ENCODE measurements at places on chromosomes 16 and 17. TPM values are rescaled to one million over a fixed set of nuclear protein-coding genes. Genes with fewer than 3 reads are reported as not detected.

HS3ST4 gene
- total RNA-seq, result not detected

UTS2R gene
- total RNA-seq, result 0.18 TPM

C16orf96 gene
- not detected for total RNA-seq

KIAA0513 gene
- 13.6 TPM for total RNA-seq

DHRS7B gene
- total RNA-seq, result 19.4 TPM

KRT13 gene
- total RNA-seq, result not detected

ZNF287 gene
- total RNA-seq, result 7.9 TPM

NPIPB9 gene
- 4.0 TPM for total RNA-seq

AIPL1 gene
- not detected for total RNA-seq

CEMP1 gene
- not detected for total RNA-seq

ARHGDIG gene
- 0.82 TPM for total RNA-seq

TNFRSF17 gene
- total RNA-seq, result not detected

LITAFD gene
- total RNA-seq, result not detected

TBC1D28 gene
- total RNA-seq, result not detected

CA7 gene
- 0.59 TPM for total RNA-seq

RPRML gene
- total RNA-seq, result not detected

ICAM2 gene
- total RNA-seq, result 85.6 TPM

ZG16 gene
- not detected for total RNA-seq

SEPTIN1 gene
- 173 TPM for total RNA-seq

GINS3 gene
- total RNA-seq, result 22.2 TPM

ABCA10 gene
- total RNA-seq, result 0.07 TPM

CMTM2 gene
- total RNA-seq, result 0.30 TPM

CTRB1 gene
- not detected for total RNA-seq

TEX14 gene
- total RNA-seq, result 0.09 TPM

MMD gene
- total RNA-seq, result 29.6 TPM

CD300LB gene
- not detected for total RNA-seq

PHKG2 gene
- total RNA-seq, result 41.6 TPM

OR1A1 gene
- not detected for total RNA-seq

TMEM235 gene
- total RNA-seq, result not detected

KRTAP3-1 gene
- not detected for total RNA-seq

SPN gene
- total RNA-seq, result 258 TPM

KRTAP1-1 gene
- not detected for total RNA-seq

SULT1A2 gene
- total RNA-seq, result 0.32 TPM

CORO1A gene
- 843 TPM for total RNA-seq

AATK gene
- 0.48 TPM for total RNA-seq

ST6GALNAC1 gene
- 0.48 TPM for total RNA-seq

NUBP2 gene
- total RNA-seq, result 66.7 TPM

ABCC12 gene
- total RNA-seq, result not detected

ITGAL gene
- 292 TPM for total RNA-seq

CCL16 gene
- not detected for total RNA-seq

FNDC8 gene
- total RNA-seq, result not detected

PRRT2 gene
- total RNA-seq, result 2.0 TPM

ATP2A1 gene
- total RNA-seq, result 1.8 TPM

SEPTIN12 gene
- not detected for total RNA-seq

HNF1B gene
- 5.0 TPM for total RNA-seq

MEIOB gene
- not detected for total RNA-seq

MT1M gene
- not detected for total RNA-seq

NAE1 gene
- 125 TPM for total RNA-seq

USP6 gene
- 0.07 TPM for total RNA-seq

KRT20 gene
- not detected for total RNA-seq

HS3ST6 gene
- not detected for total RNA-seq

ASPHD1 gene
- 2.2 TPM for total RNA-seq

CCDC78 gene
- 8.3 TPM for total RNA-seq

GINS2 gene
- 66.9 TPM for total RNA-seq

SCNN1G gene
- total RNA-seq, result not detected

CCL14 gene
- not detected for total RNA-seq

Measured in activated T-helper 2 cell treated with anti-CD3 and anti-CD28 coated beads, Interferon-gamma antibody, Interleukin-2, Interleukin-4, amounts not matched to agents 10 μg/mL and 5 μg/mL and 100 μg/mL, durations not matched to agents 14 hours and 24 hours and 36 hours (primary cell).